BE2C (cell line): ENCODE measurements at places on chromosomes 1 and 21.

GRCh38 chr1:24111996-24112779 lies at the start of gene MYOM3:
Gene MYOM3, minus strand, starts transcription at chr1:24112135. Its CDS starts 3,499 bp downstream, at chr1:24108636.
- peak; percentile 45 for DNase-seq

DNA sequence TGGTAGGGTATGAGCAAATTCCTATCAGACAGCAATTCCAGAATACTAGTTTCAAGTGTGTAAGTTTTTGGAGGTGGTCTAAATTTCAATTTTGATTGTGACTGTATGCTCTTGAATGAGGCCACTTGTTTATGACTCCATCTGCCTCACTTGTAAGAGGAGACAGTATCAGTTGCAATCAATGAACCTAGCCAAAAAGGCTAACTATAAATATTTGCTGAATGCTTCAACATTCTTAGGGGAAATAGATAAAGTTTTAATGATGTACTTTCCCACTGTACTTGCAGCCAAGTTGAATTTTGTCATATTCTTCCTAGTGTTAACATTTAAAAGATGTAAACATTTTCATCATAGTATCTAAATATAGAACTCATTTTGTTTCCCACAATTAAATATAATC lies 32.1 kb upstream of the RWDD3 start:
- no peak for DNase-seq

DNA sequence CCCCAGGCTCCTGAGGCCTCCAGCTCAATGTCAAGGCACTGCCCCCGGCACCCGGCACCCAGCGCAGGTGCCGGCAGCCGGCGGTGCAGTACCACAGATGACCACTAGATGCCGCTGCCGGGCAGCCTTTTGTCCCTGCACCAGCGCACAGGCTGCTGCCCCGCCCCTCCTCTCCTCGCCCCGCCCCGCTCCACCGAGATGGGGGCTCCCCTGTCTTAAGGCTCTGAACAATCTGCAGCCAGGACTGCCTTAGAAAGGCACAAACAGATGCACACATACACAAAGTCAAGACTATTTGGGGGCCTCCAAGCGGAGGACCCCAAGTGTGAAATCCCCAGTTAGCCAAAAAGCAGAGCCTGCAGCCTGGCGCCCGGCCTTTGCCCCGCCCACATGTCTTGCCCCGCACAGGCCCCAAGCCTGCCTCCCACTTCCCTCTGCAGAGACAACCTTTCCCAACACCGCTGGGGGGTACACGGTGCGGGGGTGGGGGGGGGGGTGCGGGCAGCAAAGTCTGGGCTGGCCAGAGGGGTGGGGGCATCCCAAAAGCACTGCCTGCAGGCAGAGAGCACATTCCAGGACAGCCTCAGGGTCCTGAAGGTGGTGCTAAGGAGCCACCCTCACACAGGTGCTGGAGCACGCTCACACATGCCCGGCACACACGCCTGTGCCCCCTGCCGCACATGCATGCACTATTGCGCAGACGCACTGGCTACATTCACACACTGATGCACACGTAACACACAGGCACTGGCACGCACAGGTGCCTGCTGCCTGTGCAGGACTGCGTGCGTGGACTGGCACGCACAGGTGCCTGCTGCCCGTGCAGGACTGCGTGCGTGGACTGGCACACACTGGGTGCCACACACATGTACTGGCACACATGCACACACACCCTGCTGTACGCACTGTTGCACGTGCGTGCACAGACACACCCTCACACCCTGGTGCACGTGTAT lies 37.1 kb downstream of the ARHGEF16 start:
- DNase-seq, result peak; percentile 68

DNA sequence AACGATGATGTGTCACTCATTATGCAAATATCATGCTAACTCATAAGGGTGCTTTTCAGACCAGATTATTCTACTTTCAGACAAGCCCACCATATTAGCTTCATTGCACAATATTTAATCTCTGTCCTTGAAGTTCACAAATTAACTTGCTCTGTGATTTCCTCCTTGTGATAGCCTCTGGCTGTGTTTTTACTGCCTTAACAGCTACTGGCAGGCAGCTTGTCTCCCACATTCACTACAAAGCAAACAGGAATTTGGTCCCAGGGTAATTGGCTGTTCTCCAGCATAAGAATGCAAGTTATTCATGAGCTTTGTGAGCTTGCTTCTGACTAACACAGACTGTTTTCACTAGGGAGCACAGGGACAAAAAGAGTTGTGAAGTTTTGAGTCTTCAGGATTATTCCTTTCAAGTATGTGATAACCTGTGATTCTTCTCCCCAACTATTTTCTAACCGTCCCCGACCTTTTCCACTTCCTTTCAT lies 87.9 kb upstream of the HMCN1 start:
- no peak for DNase-seq

DNA sequence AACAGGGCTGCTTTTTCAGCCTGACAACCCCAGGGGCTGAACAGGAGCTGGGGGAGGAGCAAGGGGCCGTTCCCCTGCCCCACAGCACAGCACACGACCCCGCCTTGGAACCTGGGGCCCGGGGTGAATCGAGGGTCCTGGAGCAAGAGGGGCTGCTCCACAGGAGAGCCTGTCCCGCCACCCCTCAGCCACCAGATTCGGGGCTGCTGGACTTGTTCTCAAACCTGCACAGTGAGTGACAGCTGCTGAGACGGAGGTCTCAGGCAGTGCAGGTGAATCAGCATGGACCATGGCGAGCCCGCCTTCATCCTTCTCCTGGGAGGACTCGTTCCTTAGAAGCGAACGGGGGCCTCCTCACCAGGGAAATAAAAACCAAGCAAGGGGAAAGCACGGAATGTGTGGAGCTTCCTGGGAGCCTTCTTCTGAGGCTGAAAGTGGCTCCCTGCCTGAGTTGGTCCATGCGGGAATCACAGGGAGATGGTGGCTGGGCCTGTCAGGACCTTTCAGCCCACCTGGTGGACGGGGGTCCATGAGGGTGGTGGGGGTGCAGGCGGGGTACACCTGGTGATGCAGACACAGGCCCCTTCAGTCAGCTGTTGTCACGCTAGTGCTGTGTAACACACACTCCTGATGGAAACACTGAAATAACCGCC lies 125.4 kb downstream of the SIK1 start:
- DNase-seq, result no peak

GRCh38 chr1:145944532-145944931 lies 13.3 kb downstream of the LIX1L start:
- no peak for DNase-seq

- DNase-seq, result peak; percentile 9
These were observed 711.2 kb downstream of the KCNT2 start for GRCh38 chr1:195897076-195897475.

GRCh38 chr1:18279351-18280074 lies 171.9 kb downstream of the IGSF21 start:
- no peak for DNase-seq

DNA sequence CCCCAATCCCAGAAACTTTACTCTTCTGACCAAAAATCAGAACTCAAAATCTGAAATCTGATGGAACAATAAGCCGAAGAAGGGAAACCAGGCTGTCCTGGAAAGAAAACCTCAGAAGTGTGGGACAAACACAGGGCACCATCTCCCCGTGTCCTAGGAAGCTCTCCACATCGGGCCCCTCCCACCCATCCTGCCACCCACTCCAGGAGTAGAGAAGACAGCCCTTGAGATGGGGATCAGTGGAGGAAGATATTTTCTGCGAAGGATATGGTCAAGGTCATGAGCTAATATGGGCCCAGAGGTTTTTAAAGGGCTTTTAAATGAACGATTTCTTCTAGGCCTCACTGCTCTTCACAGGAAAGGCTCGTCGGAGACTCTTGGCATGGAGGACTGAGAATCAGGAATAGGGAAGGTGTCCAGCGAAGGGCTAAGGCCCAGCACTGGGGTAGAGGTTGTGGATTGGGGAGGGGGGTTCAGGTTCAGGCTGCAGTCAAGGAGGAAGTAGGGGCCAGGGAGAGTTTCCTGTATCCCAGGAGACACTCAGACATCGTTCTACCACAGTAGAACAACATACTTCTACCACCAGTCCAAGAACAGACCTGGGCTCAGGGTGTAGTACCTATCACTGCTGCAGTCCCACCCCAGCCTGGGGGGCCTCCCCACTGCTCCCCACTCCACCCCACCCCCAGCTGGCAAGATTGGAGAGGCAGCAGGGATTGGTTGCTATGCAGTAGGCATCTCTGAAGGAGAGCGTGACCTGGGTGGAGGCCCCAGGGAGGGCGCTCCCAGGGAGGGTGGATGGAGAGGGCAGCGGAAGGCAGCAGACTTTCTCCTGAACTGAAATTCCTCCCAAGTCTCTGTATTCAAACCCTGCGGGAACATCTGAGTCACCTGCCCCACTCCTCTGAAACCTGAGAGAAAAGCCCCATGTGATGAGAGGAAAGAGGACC lies 1.2 kb upstream of the S100A5 start:
- no peak for DNase-seq

- DNase-seq, result no peak
These were observed 64.1 kb upstream of the RNPC3 start for GRCh38 chr1:103461161-103462105.

- DNase-seq, result peak; percentile 46
These were observed 55.7 kb downstream of the C21orf91 start for GRCh38 chr21:17763288-17764037.

DNA sequence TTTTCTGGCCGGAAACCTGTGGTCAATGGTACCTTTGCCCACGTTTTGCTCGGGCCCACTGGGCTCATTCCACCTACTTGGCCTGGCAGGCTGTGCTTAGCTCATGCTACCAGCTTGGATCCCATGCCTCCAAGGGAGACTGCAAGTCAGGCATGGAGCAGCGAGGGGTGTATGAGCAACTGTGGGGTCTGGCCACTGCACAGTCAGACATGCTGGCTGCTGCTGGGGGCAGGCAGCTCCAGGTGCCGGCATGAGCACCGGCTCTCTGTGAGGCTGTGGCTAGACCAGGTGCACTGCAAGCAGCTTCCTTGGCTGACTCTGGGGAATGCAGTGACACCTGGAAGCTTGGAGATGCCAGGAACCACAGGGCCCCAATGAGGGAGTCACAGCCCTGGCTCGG lies 161.1 kb upstream of the DUSP10 start:
- no peak for DNase-seq

- no peak for DNase-seq
These were observed 53.0 kb downstream of the CD46 start for GRCh38 chr1:207804721-207805468.

DNA sequence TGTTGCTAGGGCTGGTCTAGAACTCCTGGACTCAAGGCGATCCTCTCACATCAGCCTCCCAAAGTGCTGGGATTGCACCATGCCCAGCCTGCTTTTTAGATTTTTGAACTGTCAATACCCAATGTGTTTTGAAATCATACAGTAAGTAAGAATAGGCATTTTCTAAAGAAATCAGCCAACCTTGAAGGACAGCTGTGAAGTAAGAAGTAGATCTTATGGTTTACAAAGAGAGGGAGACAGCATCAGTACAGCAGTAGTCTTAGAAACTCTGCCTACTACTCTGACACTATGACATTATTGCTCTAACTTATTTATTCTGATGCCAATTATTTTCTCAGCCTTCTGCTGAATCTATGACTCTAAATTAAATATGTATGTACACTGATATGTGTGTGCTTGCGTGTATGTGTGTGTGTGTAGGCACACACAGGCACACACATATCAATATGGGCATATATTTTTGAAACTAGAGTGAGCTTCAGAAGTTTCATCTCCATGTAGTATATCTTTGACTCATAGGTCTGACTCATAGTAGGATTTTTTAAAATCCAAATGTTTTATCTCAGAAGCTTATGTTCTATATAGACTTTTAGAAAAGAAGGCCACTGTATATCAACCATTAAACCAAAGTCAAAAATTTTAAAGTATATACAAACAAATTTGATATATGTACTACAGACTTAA lies 140.4 kb downstream of the COL24A1 start:
- DNase-seq, result no peak

GRCh38 chr1:93434987-93435386 lies 12.9 kb upstream of the FNBP1L start:
- no peak for DNase-seq

DNA sequence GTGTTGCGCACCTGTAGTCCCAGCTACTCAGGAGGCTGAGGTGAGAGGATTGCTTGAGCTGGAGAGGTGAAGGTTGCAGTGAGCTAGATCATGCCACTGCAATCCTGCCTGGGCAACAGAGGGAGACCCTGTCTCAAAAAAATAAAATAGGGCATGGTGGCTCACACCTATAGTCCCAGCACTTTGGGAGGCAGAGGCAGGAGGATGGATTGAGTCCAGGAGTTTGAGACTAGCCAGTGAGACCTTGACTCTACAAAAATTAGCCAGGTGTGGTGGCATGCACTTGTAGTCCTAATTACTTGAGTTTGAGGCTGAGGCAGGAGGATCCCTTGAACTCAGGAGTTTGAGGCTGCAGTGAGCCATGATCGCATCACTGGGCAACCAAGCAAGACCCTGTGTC lies 9.7 kb downstream of the RPL11 start:
- no peak for DNase-seq

GRCh38 chr1:224851210-224851847 lies 78.1 kb upstream of the DNAH14 start:
- DNase-seq, result peak; percentile 69

- no peak for DNase-seq
These were observed 13.4 kb upstream of the KCNK1 start for GRCh38 chr1:233600488-233600887.

GRCh38 chr1:104132382-104132973 lies 382.8 kb downstream of the AMY1C start:
- DNase-seq, result peak; percentile 24

- no peak for DNase-seq
These were observed 15.3 kb downstream of the CHRNB2 start for GRCh38 chr1:154582885-154583284.

DNA sequence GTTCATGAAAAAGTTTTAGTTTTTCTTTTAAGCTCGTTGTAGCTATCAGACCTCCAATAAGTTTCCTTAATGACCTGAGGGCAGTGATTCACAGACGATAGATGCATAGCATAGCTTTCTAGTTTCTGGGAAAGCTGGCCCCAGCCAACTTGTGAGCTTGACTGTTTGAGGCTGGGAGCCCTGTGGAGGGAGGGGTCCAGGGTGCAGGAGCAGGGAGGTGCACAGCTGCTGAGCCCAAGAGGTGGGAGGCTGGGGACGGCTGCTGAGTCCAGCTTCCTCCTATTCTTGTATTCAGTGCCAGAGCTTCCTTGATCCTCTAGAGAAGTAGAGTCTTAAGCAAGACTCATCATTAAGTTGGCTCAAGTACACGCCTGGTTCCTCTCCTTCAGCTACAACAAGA lies 11.0 kb upstream of the AVPR1B start:
- no peak for DNase-seq

GRCh38 chr1:196535727-196536126 lies 72.5 kb downstream of the KCNT2 start:
- DNase-seq, result peak; percentile 74

DNA sequence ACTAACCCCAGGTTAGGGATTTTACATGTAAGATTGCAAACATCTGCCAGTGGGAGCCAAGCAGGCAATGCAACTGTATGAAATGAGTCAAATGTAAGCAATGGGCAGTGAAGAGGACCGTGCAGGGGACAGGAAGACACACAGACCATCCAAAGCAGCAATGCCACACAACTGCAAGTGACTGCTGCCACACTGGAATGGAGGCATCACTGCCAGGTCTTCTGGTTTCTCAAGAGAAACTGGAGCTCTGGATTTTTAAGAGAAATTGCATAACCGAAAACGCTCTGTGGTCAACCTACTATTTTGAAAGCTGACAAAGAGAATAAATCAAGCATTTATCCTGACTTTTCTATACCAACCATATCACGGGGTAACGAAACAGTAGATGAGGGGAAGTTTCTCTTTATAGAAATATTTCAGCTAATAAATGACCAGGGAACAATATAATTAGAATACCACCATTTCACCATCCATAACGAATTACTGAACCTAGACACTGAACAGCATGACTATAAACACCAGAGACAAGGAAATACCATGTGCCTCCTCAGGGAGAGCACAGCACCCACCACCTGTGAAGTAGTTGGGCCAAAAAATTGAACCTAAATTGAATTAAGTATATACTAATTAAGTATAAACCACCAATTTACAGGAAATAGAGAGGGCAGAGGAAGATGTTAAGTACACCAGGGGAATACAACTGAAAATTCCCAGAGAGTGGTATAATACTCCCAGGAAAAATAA lies 4.4 kb downstream of the AK2 start:
- DNase-seq, result no peak
